ENCODE measurements at places on chromosomes 16 and 17.
A peak's percentile ranks its signal among the peaks of the same experiment; 100 is the strongest.

- no peak for DNase-seq
Observed at GRCh38 chr16:19872935-19873334, 11.7 kb downstream of the GPRC5B start.

DNA sequence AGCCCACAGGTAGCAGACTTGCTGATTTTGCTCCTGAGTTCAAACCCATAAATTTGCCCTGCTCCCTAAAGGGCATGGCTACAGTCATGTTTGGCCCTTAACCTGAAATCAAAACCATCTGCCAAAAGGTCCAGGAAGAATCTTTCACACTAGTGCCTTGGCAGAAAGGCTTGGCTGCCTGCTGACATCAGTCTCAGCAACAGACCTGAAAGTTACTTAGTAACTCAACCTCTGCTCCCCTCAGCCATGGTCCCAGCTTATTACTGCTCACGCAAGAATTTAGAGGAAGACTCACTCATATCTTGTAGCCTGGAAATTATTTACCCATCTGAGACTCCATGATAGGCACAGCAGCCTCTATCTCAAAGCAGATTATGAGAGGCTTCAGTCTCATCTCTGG is 98.0 kb upstream of the KIF2B start:
- DNase-seq = no peak

DNA sequence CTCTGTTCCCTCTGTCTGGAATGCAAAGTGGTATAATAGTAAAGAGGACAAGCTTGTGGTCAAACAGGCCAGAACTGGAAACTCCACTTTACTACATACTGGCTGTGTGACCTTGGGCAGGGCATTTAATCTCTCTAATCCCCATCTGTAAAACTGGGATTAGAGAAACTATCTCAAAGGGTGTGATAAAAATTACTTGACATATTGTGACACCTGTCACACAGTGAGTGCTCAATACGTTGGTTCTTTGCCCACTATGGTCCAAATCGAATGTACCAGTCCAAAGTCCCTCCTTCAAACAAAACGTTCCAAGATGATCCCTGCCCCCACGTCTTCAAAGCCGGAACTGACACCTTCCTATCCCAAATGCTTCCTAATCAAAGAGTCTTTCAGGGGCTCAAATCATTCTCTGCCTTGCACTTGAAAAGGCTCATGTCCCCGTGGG is 734 bp downstream of the PGAP3 start:
- DNase-seq = no peak

DNA sequence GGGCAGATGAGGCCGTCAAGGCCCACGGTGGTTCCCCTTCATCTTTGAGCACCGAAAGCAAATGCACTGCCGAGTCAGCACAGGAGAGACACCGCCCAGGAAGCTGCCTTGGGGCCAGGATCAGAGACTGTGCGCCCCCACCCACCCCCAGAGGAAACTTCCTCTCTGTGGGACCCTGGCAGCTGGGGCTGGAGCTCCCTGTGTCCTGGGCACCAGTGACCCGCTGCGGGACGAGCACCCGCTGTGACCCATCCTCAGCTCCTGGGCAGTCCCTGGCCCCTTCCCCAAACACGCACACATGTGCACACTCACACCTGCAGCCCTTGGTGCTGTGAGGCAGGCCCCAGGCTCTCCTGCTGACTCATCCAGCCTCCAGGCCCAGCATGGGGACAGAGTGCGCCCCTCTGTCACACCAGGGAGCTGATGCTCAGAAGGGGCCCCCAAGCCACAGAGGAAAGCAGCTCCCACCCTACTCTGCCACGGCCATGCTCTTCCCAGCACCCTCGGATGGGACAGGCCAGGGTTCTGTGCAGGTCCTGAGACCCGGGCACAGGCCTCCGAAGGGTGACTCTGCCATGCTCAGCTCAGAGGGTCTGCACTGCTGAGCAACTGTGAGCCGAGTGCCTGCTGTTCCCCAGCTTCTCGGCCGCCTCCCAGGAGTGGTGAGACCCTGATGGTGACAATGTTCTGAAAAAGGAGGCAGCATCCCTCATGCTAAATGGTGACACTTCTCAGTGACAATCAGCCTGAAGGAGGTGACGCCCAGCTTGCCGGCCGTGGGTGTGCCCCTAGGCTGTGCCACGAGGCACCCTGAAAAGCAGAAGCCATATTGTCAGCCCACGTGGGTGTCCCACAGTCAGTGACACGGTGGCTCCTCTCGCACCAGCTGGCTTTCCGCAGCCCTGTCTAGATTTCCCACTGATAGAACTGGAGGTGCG is 3.6 kb downstream of the PIEZO1 start:
- no peak for DNase-seq

- DNase-seq = peak; percentile 21
Observed at GRCh38 chr17:9150446-9151090, 129.3 kb downstream of the NTN1 start.

- DNase-seq = peak; percentile 50
Observed at GRCh38 chr16:397135-397661, at the start of gene NME4. TSS of gene NME4 (plus strand) at chr16:397199. CDS start at chr16:397223, 24 bp downstream.

GRCh38 chr16:3143598-3144320 is 8.9 kb downstream of the ZNF213 start:
- no peak for DNase-seq

DNA sequence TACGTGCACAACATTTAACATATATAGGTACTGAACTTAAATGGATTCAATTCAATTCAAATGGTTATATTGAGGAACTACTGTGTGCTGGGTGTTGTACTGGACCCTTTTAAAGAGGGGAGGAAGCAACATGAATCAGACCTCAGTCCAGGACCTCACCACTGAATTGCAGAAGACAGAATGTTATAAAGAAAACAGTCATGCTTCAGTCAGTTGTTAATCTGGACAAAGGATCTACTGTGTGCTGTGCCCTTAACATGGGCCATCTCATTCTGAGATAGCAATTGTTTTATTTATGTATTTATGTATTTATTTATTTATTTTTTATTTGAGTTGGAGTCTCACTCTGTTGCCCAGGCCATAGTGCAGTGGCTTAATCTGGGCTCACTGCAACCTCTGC is 240.1 kb downstream of the HAPSTR1 start:
- no peak for DNase-seq

DNA sequence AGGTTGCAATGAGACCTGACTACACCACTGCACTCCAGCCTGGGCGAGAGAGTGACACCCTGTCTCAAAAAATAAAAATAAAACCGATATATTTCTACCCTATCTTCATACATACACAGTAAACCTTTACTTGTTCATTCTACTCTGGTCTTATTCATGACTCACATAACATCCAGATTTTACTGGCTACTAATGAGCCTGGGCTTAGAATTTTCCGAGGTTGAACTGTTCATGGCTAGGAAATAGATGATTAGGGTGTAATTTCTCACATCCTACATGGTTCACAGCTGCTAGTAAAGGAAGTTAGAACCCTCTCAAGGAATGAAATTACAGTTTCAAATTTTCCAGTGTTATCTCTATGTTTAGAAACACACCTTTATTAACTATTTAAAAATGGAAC is 14.7 kb downstream of the GSPT1 start:
- DNase-seq = peak; percentile 38

DNA sequence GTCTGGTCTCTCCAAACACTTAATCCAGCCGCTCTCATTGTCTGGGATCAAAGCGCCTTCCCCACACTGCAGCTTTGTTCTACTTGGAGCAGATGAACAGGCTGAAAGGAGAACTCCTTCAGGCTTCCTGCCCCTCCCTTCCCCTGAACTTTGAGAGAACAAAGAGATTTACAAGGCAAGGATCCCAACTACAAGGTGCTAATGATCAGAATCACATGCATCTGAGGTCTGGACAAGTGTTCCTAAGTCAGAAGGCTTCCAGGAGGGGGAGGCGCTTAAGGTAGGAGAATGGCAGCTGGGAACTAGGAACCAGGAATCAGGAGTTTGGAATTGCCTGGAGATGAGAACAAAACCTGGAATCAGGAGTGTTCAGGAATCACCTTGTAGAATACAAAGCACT is 606.3 kb upstream of the CDH11 start:
- no peak for DNase-seq

- DNase-seq = no peak
Observed at GRCh38 chr16:67433131-67433719, 2.3 kb downstream of the HSD11B2 start.

- no peak for DNase-seq
Observed at GRCh38 chr16:24721830-24722238, 7.6 kb upstream of the TNRC6A start.

- DNase-seq = peak; percentile 8
Observed at GRCh38 chr17:80706463-80706867, 161.8 kb downstream of the RPTOR start.
